ENCODE measurements at places on chromosomes 2 and 18. TPM values are rescaled to one million over a fixed set of nuclear protein-coding genes. Genes with fewer than 3 reads are reported as not detected.

Gene SERPINB4
- not detected for total RNA-seq

Gene XIRP2
- total RNA-seq = 0.49 TPM

Gene SCTR
- total RNA-seq = 0.49 TPM

Gene POTEC
- not detected for total RNA-seq

Gene HRH4
- total RNA-seq = not detected

Gene EN1
- not detected for total RNA-seq

Gene PRSS56
- under 0.01 TPM for total RNA-seq

Gene SLC19A3
- total RNA-seq = 1.5 TPM

Gene CPLX4
- total RNA-seq = under 0.01 TPM

Gene ACMSD
- total RNA-seq = not detected

Gene SRD5A2
- total RNA-seq = under 0.01 TPM

Gene IL1F10
- total RNA-seq = not detected

Gene FAP
- 2.0 TPM for total RNA-seq

Gene MRPS5
- total RNA-seq = 38.6 TPM

Gene INHBB
- total RNA-seq = 4.9 TPM

Gene ANKRD30BL
- total RNA-seq = 8.9 TPM

Gene HAAO
- total RNA-seq = 1.5 TPM

Gene DES
- 0.49 TPM for total RNA-seq

Gene CCDC74A
- 3.7 TPM for total RNA-seq

Gene LRRTM4
- 32.2 TPM for total RNA-seq

Gene ADNP2
- total RNA-seq = 17.5 TPM

Gene KLF11
- 13.3 TPM for total RNA-seq

Gene TUBA4B
- total RNA-seq = not detected

All from temporal lobe (tissue), 4 donors.